Placental epithelial cell (primary cell): ENCODE measurements at places on chromosomes 12 and 14. TPM values are rescaled to one million over a fixed set of nuclear protein-coding genes. Genes with fewer than 3 reads are reported as not detected.

The AQP5 gene
- not detected in 2 replicates for total RNA-seq

The TRIAP1 gene
- 15.3 and 33.8 TPM in 2 replicates for total RNA-seq

The SYNE3 gene
- 6.1 and 7.1 TPM in 2 replicates for total RNA-seq

The FZD10 gene
- total RNA-seq: 0.87 TPM in 1 of 2 replicates, not detected in the other

The SIX6 gene
- total RNA-seq: not detected in 2 replicates

The MMP19 gene
- total RNA-seq: 4.7 and 4.9 TPM in 2 replicates

The RAB15 gene
- 4.9 and 14.1 TPM in 2 replicates for total RNA-seq
